ENCODE measurements at places on chromosomes 5 and 9.

DNA sequence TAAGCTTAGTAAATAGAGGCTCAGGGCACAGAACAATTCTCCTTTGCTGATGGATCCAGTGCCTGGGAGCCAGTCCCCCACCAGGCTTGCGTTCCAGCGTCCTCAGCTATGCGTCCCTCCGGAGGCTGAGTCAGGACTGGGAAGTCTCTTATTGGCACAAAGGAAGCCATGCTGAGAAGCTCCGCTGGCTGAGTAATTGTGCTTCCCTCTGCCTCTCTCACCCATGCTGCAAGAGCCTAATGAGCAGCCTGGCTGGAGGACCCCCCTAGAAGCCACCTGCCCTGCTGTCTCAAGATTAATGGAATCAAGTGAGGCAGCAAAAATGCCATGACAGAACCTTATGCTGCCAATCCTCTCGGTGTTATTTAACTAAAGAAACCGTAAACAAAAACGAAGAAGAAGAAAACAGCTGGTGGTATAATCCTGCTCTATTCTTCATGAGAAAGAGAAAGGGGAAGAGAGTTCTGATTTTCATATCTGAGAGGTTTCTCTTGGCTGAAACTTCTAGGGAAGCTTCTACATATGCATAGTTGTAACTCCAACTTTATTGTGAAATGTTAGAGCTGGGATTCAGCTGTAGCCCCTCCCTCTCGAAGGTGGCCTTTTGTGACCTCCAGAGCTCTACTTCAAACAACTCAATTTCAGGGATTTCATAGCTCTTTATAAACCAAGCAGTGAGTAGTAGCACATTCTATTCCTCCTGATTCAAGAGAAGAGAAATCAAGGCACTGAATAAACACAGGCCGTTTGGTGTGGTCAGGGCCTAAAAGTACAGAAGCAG is 185.4 kb upstream of the SEMA6A start:
- no peak for DNase-seq

DNA sequence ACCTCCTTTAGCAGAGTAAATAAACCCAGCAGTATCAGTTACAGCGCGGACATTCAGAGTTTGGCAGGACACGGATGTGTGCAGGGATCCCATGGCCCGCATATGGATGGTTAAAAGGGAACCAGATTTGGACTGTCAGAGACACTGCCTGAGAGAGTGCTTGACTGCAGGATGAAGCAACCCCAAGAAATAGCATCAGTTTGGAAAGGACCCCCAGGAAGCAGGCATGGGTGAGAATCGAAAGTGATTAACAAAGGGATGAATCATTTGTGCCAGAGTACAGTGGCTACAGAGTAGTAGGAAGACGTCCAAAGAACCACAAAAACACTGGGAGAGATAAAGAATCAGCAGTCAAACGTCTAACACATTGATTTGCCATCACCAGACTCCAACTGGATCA is 5.5 kb downstream of the C7 start:
- DNase-seq = no peak

DNA sequence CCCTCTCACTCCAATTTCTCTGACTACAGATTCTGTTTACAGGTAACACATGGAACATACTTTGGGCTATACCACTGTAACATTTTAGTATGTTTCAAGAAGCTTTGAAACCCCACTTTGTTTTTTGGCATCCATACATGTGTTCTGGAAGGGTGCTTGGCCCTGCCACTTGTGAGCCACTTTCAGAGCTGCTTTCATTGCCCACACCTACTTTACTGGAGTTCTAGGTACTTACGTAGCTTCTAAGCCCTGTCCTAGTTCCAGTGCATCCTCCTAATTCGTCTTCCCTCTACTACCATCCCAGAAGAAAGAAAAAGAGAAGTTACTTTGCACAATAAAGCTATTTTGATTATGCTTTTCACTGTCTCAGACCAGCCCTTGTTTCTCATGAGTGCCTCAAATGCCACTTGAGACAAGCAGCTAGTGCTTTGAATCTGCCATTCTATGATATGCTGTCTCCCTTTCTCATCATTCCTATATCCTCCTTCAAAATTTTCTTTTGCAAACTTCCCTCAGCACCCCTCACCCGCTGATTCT is 26.5 kb upstream of the C5orf47 start:
- DNase-seq = no peak

DNA sequence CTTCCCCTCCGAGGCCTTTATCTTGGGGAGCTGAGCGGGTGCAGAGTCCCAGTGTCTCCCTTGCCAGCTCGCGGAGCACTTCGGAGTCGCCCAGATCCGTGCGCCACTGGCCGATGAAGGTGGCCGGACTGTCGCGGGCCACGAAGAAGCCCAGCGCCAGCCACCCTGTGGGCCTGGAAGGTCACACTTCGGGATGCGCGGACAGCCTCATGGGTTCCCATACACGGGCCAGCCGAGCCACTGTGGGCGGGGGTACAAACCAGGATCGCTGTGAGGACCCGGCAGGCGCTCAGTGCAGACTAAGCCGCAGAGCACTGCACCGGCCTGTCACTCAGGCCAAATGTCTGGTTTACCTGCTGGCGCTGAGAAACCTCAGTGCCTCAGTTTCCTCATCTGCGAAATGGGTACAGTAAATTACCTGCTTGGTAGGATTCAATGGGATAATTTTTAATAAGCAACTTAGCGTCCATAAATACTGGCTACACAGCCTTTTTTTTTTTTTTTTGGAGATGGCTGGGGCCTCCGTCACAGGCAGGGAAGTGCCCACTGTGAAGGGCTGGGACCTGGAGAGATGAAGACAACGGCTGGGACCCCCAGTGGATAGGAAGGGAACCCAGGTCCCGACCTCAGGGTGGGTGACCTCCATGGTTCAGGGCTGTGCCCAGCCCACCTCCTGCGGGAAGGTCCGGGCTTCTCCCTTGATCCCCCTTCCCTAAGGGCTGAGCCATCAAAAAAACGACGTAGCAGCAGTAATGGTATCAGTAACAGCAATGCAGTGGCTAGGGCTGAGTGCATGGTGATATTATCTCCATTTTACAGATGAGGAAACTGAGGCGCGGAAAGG is 38.7 kb upstream of the CTSV start:
- no peak for DNase-seq

- DNase-seq = no peak
Measured at GRCh38 chr5:122458278-122458872, 146.3 kb downstream of the SNCAIP start.

- DNase-seq = no peak
Measured at GRCh38 chr9:32265037-32265436, 119.4 kb upstream of the ACO1 start.
